ENCODE measurements at places on chromosomes 1 and 21.

DNA sequence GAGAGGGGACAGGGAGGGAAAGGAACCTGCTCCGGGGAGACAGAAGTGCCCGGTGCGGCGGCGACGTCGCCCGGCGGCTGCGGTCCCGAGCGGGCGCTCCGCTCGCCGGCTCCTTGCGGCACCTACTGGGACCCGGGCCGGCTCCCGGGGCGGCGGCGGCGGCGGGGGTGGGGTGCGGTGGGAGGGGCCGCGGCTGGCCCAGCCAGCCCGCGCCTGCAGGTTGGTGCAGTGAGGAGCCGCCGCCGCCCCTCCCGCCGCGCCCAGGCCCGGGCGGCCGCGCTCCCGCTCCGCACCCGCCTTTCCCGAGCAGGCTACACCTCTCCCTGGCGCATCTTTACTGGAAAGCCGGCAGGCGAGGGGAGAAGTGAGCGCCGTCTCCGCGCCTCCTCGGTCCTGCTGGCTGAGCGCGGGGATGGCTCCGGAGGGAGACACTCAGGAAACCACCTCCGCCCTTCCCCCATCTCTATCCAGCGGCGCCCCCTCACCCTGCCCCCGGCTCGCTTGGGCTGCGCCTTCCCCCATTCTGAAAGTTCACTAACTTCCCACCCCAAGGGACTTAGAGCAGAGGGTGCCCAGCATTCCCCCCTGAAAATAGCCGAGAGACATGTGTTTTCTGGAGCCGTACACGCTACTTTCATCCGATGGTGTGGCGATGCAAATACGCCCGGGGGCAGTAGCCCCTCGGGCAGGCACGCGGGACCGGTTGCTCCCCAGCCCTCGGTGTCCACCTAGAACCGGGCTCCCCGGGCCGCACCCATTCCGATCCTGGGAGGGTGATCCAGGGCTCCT is at the start of gene PLD5:
TSS of gene PLD5 (minus strand) at position 127 of the 789 bp plus-strand sequence.
- no peak for DNase-seq

GRCh38 chr1:225763716-225764548 is 13.7 kb upstream of the SRP9 start:
- DNase-seq, result peak; percentile 51

GRCh38 chr1:203985676-203986075 is 87.2 kb upstream of the SOX13 start:
- DNase-seq, result no peak

DNA sequence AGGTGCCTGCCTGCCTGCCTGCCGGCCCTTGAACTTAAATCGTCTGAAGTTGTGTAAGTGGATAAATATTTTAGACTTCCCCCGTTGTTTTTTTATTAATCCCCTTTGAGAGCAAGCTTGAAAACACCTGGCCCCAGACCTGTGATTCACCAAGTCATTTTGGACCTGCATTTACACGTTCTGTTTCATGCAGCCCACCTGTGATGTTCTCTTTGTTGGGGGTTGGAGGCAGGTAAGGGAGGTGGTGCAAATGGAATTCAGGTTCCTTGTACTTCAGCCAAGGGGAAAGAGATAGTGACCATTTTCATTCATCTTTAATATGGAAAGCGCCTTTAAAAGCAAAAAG is 1.2 kb downstream of the SLC37A1 start:
- DNase-seq, result no peak

DNA sequence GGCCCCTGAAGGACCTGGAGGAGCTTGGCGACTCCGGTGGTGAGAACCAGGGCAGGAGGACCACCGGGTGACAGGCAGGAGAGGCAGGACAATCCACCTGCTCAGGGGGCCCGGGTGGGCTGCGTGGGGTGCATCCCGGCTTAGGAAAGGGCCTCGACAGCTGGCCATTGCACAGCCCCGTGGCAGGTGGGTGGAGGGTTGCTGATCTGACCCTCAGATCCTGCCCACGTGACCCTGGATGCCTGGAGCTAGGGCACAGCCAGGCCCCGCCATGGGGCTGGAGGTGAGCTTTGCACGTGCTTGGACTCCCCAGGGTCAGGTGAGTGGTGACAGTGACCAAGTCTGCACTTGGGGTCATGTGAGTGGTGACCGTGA is 35.5 kb upstream of the SLC19A1 start:
- DNase-seq, result peak; percentile 39

DNA sequence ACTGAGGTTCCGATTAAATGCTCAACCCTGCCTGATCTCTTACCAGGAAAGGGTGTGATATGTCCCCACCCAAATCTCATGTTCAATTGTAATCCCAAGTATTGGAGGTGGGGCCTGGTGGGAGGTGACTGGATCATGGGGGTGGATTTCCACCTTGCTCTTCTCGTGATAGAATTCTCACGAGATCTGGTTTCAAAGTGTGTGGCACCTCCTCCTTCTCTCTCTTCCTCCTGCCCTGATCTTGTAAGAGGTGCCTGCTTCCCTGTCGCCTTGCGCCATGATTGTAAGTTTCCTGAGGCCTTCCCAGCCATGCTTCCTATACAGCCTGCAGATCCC is 34.9 kb downstream of the RSPH1 start:
- no peak for DNase-seq

DNA sequence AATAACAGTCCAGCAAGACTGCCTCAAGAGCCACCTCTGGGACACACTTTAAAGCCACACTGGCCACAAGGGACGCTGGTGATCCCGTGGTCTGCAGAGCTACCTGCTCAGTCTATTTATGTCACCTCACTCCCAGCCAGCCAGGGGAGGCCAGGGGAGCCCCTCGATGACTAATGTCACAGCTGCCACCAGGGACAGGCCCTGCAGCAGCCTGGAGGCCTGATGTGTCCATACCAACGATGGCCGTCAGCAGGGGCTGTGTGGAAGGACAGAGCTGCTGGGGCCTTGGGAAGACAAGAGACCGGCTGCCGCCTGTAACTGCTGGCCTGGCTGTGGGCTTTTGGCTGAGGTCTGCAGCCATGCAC is 71.0 kb downstream of the SIK1 start:
- no peak for DNase-seq

- DNase-seq, result peak; percentile 72
Measured at GRCh38 chr1:108816049-108816893, 40.6 kb downstream of the AKNAD1 start.

- DNase-seq, result no peak
Measured at GRCh38 chr1:38207275-38207674, 160.7 kb upstream of the POU3F1 start.

DNA sequence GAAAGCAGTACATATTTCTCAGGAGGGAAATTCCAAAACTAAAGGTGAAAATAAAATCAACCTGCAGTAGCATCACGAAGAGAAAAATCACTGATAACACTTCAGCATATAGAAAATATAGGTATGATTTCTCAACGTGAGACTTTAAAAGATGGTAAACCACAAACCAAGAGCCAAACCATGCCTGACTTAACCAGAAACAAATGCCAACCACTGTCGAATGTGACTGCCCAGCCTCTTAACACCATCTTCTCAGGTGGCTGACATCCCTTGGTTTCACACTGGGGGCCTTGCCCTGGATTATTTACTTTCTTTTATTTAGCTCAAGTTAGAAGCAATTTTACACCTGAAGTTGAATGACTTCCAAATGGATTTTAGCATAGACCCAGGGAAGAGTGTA is 10.1 kb downstream of the HMGCS2 start:
- DNase-seq, result peak; percentile 3

DNA sequence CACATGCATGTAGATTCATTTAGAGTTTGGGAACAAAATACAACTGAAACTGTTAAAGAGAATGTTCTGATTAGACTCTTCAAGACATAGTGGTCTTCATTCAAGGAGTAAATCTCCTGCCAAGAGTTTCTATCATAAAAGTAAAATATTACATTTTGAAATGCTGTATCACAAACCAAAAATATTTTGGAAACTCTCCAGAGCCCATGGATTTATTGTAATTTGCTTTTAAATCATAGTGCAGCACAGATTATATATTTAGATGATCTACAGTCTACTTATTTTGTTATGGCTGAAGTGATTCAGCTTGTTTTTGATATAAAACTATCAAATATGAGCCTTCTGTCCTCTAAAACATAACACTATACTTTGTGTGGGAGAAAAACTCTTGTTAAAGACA is 105.3 kb downstream of the DISP1 start:
- DNase-seq, result no peak

DNA sequence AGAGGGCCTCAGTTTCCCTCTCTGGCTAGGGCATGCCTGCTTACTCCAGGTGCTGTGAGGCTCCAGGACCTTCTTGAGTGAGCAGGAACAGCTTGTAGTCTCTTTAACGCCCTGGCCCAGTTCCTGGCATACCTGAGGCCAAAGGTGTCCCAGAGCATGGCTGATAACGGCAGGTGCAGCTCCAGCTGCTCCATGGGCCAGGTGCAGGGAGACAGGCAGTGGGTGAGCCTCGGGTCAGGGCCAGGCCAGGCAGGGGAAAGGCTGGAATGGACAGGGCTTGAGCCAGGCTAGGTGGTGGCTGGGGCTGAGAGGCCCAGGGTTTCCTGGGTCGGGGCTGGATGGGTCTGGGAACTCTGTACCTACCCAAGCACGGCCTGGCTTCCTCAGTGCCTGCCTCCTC is 18.3 kb downstream of the EDN2 start:
- no peak for DNase-seq

DNA sequence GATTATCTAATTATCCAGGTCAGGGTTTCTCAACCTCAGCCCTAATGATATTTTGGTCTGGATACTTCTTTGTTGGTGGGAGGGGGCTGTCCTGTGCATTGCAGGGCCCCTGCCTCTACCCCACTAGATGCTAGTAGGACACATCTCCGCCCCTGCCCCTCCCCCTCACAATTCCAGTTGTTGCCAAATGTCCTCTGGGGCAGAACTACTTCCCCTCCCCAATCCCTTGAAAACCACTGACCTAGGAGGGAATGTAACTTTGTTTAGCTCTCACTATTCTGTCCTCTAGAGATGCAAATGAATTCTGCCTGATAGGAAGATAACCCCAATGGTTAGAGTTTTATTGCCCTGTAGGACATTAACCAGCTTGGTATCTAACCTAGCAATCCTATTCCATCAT is 8.1 kb downstream of the CACNA1S start:
- no peak for DNase-seq

DNA sequence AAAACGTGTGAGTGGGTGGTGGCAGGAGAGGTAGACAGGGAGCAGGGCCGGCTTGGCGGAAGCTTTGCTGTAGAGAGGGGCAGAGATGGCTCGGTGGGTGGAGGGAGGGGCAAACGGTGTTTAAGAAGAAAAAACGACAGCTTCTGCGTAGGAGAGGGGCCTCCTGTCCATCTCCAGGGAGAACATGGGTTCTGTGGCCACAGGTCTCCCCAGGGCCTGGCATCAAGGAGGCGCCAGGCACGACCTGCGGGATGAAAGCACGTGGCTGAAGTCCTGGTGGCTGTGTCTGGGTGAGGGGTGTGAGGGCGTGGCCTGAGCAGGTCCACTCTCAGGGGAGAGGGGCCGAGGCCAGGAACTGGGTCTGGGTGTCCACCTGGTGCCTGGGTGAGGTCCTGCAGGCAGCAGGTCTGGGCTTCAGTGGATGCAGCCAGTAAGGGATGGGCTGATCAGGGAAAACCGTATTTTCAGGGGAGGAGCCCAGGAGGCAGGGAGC is 940 bp upstream of the PRKCZ start:
- DNase-seq, result no peak

GRCh38 chr1:42259739-42260064 is 75.3 kb downstream of the FOXJ3 start:
- no peak for DNase-seq

- no peak for DNase-seq
Measured at GRCh38 chr1:185938396-185938795, 204.2 kb downstream of the HMCN1 start.

DNA sequence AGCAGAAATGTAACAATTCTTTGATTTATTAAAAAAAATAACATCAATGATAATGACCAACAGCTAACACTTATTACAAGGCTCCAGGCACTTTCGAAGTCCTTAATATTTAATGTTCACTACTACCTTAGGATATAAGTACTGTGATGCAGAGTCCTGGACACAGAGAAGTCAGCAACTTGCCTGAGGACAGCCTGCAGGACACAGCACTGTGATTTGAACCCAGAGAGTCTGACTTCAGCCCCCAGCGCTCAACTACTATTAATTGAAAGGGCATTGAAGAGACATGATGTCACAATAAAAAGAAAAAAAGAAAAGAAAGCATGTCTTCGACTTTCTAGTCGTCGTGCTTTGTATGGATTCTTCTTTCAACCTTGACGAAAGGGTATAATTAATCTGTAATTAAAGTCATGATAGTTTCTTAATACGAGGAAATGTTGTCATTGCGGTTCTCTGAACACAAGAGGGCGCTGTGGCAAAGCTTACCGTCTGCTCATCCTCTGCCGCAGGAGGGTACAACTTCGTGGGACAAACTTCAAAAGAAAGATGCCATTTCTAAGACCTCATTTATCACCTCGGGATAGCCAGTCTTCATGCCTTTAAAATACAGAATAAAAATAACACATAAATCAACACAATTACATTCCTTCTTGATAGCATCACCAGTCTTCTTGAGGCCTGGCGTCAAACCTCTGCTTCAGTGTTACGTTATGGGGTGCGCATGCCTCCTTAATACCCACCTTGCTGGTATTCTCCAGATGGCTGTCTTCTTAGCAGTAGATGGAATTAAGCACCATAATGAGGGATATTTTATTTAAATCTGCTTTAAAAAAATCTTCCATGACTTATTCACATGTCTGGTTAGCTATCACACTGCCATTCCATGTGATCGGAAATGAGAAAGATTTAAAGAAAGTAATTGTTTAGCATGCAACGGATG is 240.1 kb downstream of the DISC1 start:
- DNase-seq, result peak; percentile 63

DNA sequence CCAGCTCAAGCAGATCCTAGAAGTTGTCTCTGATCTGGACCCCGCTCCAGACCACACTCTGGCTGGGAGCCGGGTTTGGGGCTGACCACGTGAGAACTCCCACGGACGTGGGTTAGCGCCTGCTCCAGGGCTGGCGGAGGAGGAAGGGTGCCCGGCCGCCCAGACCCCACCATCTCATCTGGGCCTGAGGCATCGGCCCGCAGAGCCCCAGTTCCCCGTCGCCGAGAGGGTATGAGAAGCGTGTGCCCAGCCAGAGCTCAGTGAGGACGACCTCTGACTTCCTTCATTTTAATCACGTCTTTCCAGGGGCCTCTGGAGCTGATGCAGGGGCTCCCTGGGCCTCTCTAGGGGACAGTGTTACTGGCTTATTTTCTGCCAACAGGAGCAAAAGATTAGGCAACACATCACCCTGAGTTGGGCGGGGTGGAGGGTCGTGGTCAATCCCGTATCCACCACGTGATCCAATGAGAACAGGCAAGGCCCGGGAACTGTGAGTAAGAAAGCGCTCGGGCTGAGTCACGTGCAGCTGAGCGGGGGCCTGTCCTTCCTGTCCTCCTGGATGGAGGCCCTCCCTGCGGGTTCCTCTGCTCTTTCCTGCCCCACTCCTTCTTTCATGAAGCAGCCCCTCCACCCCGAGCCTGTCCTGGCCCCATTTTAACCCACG is 81.1 kb downstream of the SIK1 start:
- peak; percentile 75 for DNase-seq

- no peak for DNase-seq
Measured at GRCh38 chr1:162397943-162398560, 13.9 kb downstream of the SH2D1B start.

GRCh38 chr1:159829273-159829634 is 2.6 kb downstream of the SLAMF8 start:
- no peak for DNase-seq

GRCh38 chr21:39638281-39638680 is 25.5 kb downstream of the B3GALT5 start:
- DNase-seq, result no peak

Measured in ureter (tissue), 1 donor.